Fibroblast of upper back skin (primary cell): ENCODE measurements at places on chromosomes 3 and 15.

DNA sequence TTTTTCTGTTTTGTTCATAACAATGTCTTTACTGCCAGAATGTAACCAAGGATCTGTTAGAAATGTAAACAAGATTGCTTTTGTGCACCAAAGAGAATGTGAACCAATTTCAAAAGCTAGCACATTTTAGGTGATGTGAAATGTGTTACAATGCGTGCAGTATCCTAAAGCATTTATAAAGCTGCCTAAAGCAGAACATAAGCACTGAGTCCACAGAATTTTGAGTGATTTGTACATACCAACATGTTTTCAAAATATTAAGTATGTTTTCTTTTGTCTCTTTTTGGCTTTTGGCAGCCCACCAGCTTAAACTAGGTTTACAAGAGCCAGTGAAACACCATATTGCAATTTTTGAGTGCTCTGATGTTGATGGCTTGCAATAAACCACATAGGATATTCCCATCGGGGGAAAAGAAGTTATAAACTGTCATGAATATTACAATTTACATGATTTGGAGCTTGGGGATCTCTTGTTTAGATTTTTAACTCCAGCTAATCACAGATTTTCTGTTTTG, 364.0 kb downstream of the ZIC1 start:
- peak; percentile 44 for DNase-seq

- DNase-seq = peak; percentile 41
Observed at GRCh38 chr15:42104095-42104891, 9.9 kb upstream of the PLA2G4D start.

DNA sequence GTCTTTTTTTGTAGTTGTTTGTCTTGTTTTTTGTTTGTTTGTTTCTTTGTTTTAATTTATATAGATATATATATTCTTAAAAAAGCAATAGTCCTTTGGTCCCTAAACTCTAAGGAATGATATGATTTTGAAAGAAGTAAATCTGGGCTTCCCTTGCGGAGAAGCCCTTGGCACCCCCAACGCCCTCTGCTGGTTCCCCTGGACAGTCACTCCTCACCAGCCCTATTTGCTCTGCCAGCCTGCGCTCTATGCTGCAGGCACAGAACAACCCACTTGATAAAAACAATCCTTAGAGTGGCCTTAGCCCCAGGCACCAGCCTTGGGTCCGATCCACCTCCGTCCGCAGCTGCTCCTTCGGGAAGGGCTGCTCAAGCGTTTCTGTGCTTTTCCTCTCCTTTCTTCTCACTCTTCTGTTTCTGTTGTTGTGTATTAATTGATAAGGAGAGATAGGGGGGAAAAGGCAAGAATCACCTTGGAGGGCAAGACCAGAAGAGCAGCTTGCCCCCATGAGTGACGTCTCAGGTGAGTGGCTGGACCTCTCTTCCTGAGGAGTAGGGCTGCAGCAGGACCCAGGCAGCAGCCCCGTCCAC, 13.7 kb upstream of the PARP6 start:
- DNase-seq = peak; percentile 19

- DNase-seq = no peak
Observed at GRCh38 chr3:139109271-139109670, 64.6 kb upstream of the PRR23C start.

DNA sequence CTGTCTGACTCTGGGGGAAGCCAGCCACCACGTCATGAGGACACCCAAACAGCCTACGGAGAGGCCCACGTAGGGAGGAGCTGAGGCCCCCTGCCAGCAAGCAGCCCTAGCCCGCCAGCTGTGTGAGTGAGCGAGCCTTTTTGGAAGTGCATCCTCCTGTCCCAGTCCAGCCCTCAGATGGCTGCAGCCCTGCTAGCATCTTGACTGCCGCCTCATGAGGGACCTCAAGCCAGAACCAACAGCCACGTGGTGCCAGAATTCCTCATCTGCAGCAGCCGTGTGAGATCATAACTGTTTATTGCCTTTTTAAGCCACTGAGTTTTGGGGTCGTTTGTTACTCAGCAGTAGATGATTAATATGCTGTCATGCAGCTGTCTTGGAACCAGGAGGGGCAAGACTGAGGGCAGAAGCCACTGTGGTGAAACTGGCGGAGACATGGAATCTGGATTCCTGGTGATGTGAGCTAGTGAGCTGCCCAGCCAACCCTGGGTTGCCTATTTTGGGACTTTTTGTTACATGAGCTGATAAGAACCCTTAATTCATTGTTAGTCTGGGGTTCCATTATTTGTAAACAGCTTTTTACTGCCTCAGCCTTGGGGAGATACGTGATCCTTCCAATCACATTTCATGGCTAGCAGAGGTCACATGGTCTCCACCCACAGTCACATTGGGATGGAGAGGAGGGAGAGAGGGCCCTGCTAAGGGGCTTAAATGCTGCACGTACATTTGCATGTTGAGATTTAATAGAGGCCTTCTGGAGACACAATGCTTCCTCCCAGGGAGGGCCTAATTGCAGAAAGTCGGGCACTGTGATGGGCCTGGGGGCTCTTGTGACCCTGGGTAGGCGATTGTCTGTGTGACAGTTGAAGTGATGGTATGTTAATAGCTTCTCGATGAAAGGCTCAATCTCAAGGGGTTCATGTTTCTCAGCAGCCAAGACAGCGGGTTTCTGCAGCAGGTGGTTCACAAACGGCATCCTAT, 73.8 kb downstream of the RPLP1 start:
- DNase-seq = peak; percentile 41
